ENCODE measurements at places on chromosomes 7 and 10.

DNA sequence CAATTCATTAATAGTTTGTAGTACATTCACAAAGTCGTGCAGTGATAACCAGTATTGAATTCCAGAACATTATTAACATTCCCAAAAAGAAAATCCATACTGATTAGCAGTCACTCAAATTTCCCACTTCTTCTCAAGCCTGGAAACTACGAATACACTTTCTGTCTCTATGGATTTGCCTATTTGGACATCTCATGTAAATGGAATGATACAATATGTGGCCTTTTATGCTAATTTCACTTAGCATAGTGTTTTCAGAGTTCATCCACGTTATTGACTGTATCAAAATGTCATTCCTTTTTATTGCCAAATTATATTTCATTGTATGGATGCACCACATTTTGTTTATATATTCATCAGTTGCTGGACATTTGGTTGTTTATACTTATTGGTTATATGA is 78.8 kb downstream of the STK31 start:
- no peak for DNase-seq

DNA sequence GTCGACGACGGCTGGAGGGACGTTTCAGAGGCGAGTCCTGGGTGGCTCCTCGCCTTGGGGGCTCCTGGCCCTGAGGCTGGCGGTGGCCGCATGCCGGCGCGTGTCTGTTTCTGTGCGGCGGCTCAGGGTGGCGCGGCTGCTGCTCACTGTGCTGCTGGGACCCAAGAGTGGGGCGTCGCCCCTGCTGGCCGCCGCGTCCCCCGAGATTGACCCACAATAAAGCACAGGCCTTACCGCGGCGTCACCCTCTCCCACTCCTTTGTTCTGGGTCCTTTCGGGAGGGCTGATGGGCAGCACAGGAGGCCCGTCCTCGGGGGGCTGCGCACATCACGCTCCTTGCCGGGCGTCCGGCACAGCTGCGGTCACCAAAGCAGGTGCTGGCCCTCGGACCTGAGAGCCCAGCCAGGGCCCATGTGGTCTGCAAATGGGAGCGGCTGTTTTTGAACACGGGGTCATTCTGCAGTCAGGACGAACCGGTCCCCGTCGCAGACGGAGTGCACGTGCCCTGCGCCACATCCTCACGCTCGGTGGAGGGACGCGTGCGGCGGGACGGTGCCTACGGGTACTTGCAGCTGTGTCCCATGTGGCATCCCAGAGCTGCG is 19.2 kb downstream of the GET4 start:
- no peak for DNase-seq

DNA sequence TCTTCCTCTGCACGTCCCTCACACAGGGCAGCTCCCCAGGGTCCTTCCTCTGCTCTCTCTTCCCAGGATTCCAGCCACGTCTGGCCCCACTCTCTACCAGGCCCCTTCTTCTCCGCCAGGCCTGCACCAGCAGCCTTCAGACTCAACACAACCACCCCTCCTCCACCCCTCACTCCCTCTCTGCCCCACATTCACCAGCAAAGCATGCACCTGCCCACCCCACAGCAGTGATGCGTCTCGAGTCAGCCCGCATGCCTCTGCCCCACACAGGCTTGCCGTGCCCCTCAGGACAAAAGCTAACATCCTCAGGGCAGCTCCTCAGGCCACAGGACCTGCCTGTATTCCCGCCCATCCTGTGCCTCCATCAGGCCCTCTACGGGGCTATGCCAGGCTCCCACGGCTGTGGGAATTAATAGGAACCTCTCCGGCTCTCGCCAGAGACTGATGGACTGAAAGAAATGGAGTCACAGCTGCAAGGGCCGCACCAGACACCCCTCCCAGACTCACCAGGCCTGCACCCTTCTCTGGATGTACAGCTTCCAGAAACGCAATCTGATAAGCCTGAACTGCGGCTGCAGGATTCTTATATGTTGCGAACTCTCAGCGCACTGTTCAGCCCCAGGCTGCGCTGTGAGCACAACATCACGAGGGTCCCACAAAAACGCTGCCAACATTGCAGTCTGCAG is 100.1 kb downstream of the CYTH3 start:
- no peak for DNase-seq

GRCh38 chr7:21617916-21618390 is 75.1 kb downstream of the DNAH11 start:
- no peak for DNase-seq

DNA sequence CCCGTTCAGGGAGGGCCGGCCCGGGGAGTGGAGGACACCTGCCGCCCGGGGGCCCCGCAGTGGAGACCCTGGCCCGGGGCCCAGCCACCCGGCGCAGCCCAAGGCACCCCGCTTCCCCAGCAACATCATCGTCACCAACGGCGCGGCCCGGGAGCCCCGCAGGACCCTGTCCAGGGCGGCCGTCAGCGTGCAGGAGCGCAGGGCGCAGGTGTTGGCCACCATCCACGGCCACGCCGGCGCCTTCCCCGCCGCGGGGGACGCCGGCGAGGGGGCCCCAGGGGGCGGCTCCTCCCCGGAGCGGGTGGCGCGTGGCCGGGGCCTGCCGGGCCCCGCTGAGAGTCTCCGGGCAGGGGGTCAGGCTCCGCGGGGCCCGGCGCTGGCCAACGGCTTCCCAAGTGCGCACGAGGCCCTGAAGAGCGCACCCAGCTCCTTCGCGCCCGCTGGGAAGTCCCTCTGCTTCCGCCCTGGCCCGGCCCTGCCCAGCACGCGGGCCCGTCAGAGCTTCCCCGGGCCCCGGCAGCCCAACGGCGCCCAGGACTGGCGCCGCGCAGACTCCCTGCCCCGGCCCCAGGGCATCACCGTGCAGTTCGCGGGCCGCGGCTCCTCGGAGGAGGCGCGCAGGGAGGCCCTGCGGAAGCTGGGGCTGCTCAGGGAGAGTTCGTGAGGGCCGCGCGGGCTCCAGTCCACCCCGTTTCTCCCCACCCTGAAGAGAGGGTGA is 46.7 kb downstream of the PROSER2 start:
- DNase-seq: no peak

GRCh38 chr7:122919643-122920181 is 33.5 kb upstream of the CADPS2 start:
- no peak for DNase-seq

DNA sequence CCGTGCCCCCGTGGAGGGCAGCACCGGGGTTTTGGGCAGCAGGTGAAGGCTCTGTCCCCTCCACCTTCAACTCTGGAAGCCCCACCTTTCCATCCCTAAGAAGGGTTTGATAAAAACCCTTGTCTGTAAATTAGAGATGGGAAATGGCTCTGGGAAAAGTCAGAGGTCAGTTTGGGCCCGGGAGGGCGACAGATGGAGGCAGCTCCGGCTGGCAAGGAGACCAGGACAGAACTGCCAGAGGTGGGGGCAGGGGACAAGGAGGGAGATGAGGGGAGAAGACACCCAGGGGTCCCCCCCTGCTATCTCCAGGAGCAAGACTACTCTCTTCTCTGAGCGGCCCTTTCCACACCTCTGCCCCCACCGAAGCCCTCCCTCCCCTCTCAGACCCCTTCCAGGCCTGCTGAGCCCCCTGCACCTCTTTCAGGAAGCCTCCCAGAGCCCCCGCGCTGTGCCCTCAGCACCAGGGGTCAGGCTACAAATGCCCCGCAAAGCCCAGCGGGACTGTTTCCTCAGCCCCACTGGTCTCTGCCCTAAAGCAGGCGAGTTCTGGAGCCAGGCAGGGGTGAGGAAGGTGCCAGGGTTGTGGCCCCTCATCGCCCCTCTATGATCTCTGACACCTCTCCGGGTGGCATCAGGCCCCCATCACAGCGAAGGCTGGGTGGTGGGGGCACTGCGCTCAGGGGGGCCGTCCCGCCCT is 980 bp upstream of the SH2B2 start:
- DNase-seq: no peak

- DNase-seq: no peak
These were observed 175.7 kb downstream of the SEMA3D start for GRCh38 chr7:85011127-85011526.

GRCh38 chr10:97520978-97521761 is 22.4 kb downstream of the UBTD1 start:
- no peak for DNase-seq

DNA sequence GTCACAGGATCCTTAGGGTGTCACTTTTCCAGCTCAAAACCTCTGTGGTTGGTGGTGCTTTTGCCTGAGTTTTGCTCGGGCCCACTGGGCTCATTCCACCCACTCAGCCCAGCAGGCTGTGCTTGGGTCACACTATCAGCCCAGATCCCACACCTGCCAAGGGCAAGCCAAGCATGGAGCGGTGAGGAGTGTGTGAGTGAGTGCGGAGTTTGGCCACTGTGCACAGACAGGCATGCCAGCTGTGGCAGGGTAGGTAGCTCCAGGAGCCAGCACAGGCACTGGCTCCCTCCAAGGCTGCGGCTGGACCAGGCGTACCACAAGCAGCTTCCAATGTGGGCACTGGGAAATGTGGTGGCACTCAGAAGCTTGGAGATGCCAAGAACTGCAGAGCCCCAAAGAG is 43.9 kb upstream of the TECTB start:
- no peak for DNase-seq
